ENCODE measurements at places on chromosomes 13 and 19.

DNA sequence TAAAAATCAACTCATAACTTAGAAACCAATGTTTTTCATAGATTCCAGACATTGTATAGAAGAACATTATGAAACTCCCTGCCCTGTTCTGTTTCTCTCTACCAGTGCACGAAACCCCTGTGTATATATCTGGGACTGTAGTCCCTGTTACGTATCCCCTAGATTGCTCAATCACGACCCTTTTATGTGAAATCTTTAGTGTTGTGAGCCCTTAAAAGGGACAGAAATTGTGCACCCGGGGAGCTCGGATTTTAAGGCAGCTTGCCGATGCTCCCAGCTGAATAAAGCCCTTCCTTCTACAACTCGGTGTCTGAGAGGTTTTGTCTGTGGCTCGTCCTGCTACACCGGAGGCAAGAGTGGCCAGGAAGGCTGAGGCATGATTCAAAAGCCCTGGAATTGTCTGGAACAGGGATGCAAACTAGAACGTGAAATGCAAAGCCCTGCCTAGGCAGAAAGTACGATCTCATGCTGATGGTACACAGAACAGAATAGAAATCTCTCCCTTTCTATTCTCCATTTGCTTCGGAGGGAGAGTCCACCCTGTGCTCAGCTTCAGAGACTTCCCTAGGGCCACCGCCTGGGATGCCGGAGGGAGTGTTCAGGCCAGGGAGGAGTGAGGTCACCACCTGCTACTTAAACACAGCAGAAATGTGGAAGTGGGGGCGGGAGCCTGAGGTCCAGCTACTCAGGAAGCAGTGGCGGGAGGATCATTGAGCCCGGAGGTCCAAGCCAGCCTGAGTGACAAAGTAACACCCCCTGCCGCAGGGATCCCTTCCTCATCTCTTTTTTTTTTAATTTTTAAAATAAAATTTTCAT is 758 bp upstream of the ZNF888 start:
- H3K4me3 ChIP-seq, result peak overlapping the region; percentile 91
- H3K27ac ChIP-seq, result no peak overlapping the region
- H3K27me3 ChIP-seq, result peaks cover 4% of the 10 kb centered on the region
- DNase-seq, result no peak
- H3K4me1 ChIP-seq, result peaks cover 18% of the 10 kb centered on the region

GRCh38 chr13:95833719-95834118 is 156.8 kb downstream of the DNAJC3 start:
- no peak overlapping the region for H3K27ac ChIP-seq
- H3K27me3 ChIP-seq, result peaks cover 22% of the 10 kb centered on the region
- no peak for DNase-seq
- H3K4me3 ChIP-seq, result no peak overlapping the region

DNA sequence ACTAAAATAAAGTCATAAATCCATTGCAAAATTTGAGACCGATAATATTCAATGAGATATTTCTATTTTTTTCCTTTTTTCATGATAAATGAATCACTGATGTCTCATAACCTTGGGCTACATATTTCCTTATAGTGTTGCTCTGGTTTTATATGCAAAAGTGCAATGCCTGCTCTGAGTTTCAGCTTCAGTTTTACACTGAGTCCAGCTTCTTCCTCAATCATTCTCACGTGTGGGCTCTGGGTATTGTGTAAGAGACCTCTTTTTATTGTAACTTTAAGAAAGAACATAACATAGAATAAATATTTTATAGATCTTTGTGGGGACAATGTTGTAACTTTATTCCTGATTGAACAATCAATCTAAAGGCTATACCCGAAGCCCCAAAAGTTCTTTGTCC is 280.2 kb upstream of the EDNRB start:
- H3K36me3 ChIP-seq, result no peaks in the 10 kb centered on the region
- H3K4me3 ChIP-seq, result no peak overlapping the region
- peaks cover 5% of the 10 kb centered on the region for H3K27me3 ChIP-seq
- no peak overlapping the region for H3K27ac ChIP-seq
- no peaks in the 10 kb centered on the region for H3K4me1 ChIP-seq

- no peak for DNase-seq
- H3K27me3 ChIP-seq, result no peaks in the 10 kb centered on the region
- H3K36me3 ChIP-seq, result peaks cover 5% of the 10 kb centered on the region
- no peak overlapping the region for H3K27ac ChIP-seq
Measured at GRCh38 chr19:12899891-12900518, 9.0 kb downstream of the GCDH start.

DNA sequence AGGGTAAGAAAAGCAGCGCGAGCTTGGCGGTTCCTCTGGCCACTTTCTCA is at the start of gene DMRTC2:
DMRTC2 (plus strand) TSS at position 42 of the 50 bp plus-strand sequence. CDS start 2,387 bp downstream, outside the sequence.
- no peaks in the 10 kb centered on the region for H3K4me1 ChIP-seq
- H3K27me3 ChIP-seq, result no peaks in the 10 kb centered on the region
- H3K36me3 ChIP-seq, result no peaks in the 10 kb centered on the region
- no peak within 1 kb of the TSS for H3K27ac ChIP-seq
- no peak within 1 kb of the TSS for H3K4me3 ChIP-seq

DNA sequence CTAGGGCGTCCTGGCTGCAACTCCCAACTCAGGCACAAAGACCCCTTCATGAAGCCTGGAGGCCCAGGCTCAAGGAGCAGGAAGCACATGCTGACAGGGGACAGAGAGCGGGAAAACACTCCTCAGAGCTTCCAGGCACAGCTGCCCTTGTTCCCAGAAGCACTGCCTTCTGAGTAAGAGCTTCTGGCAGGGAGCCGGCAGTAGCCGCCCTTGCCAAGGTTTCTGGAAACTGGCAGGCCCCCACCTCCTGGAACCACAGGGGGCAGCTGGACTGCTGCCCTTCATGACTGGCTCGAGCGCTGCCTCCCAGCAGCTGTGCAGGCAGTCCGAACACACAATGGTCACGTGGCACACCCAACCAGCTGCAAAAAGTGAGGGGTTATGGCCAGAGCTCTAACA is 33.6 kb upstream of the EPHX3 start:
- no peak overlapping the region for H3K27ac ChIP-seq
- no peak for DNase-seq
- H3K4me1 ChIP-seq, result peaks cover 10% of the 10 kb centered on the region
- H3K4me3 ChIP-seq, result no peak overlapping the region

GRCh38 chr19:39474139-39474620 is 6.5 kb upstream of the TIMM50 start:
- DNase-seq, result peak; percentile 76

DNA sequence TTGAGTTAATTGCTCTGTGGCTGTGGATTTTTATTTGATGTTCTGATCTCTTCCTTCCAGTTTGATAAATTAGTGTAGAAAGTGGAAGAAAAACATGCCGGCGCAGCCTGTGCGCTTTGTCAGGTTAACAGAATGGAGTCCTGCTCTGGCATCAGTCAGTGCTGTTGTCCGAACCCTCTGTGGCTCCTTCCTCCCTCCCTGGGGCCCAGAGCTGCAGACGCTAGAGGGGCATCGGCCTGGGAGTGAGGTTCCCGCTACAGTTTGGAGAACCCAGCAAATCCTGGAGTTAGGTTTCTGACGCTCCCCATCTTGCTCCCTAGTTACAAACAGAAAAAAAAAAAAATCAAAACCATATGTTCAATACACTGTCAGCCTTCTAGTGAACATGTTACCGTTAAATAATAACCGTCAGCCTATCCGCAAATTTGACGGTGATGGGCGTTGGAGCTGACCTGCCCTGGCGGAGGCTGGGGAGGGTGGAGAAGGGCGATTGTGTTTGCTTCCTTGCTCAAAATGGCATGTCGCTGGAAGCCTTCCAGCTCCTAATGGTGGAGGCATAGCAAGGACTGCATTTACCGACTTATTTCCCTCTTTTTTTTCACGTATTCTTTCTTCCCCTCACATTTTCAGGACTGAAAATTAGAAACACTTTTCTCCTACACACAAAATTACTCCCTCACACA is 13.6 kb downstream of the MBNL2 start:
- no peaks in the 10 kb centered on the region for H3K27me3 ChIP-seq
- no peak overlapping the region for H3K27ac ChIP-seq
- peaks cover 10% of the 10 kb centered on the region for H3K36me3 ChIP-seq
- no peak for DNase-seq

DNA sequence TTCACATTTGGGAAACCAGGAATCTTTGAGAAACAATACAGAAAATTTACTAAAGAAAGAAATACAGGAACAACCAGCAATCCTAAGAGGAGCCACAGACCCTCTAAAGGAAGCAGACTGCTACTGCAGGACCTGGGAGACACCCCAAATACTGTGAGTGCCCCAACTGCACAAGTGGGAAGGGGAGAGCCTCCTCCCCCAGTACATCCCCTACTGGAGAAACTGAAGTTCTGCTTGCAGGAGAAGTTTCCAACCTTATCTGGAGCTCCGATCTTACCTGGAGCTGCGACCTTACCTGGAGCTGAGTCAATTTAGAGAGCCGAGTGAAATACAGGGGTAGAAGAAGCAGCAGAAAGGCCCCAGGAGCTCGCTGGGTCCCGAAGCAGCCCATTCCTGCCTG is 236.4 kb upstream of the SPRY2 start:
- H3K36me3 ChIP-seq, result no peaks in the 10 kb centered on the region
- no peak for DNase-seq
- no peak overlapping the region for H3K4me3 ChIP-seq
- H3K27me3 ChIP-seq, result no peaks in the 10 kb centered on the region
- H3K27ac ChIP-seq, result no peak overlapping the region
